Posterior cingulate gyrus (tissue), 11 donors: ENCODE measurements at places on chromosomes 1 and 21.

DNA sequence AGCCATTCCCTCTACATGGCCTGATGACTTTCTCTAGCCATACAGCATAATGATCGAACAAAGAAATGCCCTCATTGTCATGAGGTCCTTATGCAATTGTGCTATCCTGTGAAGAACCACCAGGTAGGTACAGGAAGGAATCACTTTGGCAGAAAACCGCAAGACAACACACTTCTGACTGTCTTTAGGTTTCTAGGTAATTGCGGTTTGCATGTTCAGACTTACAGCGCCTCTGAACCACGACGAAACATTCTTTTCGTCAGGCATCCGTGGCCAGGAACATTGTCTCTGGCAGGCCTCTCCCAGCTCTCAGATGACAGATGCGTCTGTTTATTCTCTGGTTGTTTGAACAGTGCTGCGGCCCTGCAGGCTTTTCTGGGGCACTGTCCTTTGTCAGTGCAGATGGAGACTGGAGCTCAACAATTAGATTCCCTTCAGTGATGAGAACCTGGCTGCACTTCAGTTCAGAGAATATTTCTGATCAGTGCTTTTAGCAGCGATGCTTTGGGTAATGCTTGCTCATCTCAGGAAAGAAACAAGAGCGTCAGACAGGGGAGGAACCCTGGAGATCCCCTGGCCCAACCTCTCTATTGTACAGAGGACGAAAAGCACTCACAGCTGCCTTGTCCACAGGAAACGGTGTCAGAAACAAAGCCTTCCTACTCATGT, 63.4 kb downstream of the B3GALT5 start:
- DNase-seq, result no peak

DNA sequence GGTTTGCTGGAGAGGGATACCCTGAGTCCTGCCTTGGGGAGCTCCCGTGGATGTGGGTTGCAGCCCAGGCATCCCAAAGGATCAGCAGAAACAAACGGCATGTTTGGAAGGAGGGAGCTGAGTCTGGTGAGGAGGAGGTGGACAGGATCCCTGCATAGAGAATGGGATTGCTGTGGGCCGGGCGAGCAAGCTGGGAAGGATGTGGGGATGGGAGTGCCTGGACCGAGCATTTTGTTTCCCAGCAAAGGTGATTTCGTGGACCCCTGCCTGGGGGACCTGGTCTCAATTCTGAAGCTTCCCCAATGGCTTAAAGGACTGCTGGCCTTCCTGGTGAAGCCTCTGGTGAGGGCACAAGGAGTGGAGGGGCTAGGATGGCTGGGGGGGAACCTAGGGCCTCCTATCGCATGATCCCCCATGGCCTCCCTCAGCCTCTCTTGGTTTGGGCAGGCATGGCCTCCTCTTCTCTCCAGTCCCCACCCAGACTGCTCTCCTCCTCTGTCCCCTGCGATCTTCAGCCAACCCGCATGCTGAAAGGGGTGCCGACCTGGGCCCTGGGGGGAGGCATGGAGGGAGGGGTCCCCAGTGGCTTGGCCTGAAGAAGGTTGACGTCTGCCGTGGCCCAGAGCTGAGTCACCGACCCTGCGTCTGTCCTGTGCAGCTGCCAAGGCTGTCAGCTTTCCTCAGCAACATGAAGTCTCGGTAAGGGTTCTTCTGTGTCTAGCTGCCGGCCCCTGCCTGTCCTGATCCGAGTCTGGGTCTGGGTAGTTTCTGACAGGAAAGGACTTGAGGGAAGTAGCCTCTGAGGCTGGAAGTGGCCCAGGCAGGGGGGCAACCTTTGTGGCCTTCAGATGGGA, 16.3 kb downstream of the FAAH start:
- DNase-seq, result peak; percentile 63

GRCh38 chr1:214694769-214695168, 91.8 kb downstream of the CENPF start:
- DNase-seq, result no peak

DNA sequence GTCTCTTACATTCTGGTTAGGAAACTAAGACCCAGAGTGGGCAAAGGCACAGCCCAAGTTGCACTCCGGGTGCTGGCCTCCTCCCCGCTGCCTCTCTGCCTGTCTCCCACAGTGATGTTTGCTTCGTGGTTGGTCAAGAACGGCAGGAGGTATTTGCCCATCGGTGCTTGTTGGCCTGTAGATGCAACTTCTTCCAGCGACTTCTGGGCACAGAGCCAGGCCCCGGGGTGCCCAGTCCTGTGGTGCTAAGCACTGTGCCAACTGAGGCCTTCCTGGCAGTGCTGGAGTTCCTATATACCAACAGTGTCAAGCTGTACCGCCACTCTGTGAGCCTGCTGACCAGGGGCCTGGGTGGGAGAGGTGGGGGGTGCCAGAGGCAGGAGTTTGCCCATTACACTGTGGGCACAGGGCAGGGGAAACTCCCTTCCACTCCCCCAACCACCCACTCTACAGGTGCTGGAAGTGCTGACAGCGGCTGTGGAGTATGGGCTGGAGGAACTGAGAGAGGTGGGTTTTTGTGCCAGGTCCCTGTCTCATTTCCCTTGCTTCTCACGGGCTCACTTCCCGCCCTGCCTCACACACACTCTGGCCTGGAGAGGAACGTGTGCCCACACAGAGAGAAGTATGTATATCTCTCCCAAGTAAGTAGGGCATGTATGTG, 1.9 kb downstream of the BTBD19 start:
- DNase-seq, result peak; percentile 73

- DNase-seq, result no peak
These were observed 10.0 kb downstream of the ECHDC2 start for GRCh38 chr1:52911541-52911940.

GRCh38 chr1:181141431-181141910, 53.0 kb downstream of the IER5 start:
- peak; percentile 68 for DNase-seq

DNA sequence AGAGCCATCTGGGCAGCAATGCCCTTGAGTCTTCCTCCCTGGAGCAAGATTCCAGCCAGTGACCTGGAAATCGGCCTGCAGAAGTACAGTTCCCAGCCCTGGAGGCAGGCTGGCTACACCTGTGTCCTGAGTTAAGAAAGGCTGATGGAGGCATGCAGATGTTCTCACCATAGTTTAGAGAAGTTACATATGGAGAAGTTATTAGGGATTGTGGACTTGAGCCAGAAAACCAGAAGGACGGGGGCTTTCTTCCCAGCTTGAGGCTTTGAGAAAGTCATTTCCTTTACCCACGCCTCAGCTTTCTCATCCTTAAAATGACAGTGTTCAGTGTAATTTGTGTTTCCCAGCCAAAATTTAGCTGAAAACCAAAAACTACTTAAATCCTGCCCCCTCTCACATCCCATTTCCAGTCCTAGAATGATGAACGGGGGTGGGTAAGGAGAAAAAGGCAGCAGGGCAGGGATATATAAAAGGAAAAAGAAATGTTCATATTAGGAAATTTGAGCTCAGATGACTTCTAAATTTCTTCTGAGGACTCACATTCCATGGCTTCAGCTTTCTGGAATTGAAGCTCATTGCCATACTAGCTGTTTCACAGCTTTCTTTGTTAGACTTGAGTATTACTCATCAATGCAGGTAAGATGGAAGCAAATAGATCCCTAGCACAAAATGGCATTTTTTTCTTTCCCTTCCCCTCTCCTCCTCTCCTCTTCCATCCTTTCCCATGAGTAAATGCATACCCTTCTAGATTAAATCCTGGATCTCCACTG, 14.4 kb upstream of the C8B start:
- no peak for DNase-seq
